Left forelimb (tissue), 1 donor: ENCODE measurements at places on chromosomes 6 and 20.

GRCh38 chr6:67031451-67031850, 1324.4 kb upstream of the EYS start:
- DNase-seq = no peak

DNA sequence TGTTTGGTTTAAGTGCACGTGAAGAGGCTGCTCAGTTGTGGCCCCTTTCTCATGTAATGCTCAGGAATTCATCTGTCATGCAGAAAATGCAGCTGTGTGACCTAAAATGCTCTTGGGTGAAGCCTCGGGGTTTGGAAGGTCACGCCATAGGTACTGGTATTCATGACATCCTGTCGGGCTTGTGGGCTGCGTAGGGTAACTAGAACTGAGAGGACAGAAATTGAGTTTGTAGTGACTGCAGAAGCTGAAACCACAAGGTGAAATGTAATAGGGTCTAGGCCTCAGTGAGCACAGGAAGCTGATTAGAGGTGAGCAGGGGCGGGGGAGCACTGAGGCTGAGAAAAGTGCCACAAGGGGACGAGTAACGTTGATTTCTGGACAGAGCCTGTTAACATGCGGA, 128.8 kb downstream of the SOBP start:
- DNase-seq = no peak

DNA sequence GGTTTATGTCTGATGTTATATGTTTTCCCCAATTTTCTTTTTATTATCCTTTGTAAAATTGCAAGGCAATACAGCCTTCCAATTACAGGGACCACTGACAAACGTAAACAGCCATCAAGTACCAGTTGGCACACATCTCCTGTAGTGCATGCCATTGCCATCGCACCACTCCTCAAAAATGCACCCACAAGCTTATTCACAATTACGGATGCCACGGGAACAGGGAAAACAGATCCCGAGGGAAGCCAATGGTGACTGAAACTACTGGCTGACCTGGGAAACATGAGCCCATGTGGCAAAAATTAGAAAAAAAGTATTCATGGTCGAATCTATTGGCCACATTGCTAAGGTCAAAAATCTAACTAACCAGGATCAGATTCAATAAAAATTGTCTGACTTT, 395.2 kb downstream of the PAX1 start:
- DNase-seq = no peak

DNA sequence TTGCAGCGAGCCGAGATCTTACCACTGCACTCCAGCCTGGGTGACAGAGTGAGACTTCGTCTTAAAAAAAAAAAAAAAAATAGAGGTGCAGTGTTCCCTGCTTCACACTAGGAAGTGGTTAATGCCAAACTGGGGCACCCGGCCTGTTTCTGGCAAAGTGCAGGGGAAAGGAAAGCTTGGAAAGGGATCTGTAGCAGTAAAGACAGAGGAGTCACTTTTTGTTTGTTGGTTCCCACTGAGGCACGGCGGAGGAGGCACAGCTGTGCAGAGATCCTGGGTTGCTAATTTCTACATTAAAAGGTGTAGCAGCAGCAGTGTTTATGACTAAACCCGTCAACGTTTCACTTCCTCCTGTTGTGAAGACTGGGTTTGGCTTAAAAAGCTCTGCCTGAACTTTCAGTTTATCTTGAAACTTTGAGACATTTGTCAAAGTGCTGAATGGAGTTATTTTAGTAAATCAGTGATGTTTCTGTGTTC, 125.6 kb downstream of the CARMIL1 start:
- no peak for DNase-seq

GRCh38 chr6:164010441-164011103, 596.1 kb downstream of the QKI start:
- no peak for DNase-seq

GRCh38 chr6:170095273-170095981, 195.5 kb downstream of the DLL1 start:
- peak; percentile 52 for DNase-seq

DNA sequence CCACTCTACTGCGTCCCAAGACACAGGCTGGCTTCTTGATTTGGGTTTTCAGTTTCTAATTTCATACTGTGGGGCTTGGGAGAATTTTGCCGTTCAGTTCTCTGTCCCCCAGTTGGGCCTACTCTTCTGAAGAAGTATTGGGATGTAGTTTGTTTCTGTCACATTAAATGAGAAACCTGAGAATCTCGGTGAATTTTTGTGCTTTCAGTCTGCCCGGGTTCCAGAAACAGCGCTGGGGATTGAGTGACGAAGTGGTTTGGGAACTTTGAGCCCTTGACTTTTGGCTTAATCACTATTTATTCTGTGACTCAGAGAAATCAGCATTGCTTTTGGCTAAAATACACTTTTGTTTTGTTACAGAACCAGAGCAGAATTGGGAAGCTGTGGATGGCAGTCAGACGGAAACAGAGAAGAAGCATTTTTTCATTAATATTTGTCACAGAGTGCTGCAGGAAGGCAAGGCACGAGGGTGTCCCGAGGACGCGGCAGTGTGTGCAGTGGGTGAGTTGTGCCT, 74.0 kb downstream of the IGF2R start:
- no peak for DNase-seq

DNA sequence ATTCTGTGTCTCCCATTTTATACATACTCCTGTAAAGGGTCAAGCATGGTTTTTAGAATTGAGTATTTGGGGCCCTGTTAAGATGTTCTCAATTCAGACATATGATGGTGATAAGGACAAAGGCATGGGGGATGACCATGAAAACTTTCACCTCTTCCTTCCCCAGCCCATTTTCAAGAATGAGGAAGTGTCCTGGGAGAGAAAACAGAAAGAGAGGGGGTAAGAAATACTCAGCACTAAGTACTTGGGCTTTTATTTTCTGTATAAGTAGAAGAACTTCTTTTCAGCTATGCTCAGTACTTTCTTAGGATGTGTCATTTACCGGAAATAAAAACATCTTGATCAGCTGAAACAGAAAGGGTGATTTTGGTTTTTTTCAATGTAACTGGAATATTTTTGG, 10.9 kb upstream of the MBOAT1 start:
- DNase-seq = no peak

DNA sequence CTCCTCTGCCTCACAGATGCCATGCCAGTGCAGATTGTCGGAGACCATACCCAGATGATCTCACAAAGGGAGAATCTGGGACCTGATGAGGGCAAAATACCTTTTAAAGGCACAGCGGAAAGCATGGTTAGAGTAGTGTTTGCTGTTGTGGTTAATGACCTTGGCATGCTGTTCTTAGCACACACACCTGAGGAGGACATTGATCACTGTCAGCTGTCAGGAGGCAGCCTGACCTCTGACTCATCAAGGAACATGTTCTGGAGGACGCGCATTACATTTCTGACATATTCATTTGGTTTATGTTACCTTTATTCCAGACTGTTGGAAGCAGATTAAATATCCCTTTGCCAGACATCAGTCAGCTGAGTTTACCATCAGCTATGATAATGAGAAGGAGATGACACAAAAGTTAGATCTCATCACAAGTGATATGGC, 57.1 kb downstream of the GOPC start:
- DNase-seq = no peak

DNA sequence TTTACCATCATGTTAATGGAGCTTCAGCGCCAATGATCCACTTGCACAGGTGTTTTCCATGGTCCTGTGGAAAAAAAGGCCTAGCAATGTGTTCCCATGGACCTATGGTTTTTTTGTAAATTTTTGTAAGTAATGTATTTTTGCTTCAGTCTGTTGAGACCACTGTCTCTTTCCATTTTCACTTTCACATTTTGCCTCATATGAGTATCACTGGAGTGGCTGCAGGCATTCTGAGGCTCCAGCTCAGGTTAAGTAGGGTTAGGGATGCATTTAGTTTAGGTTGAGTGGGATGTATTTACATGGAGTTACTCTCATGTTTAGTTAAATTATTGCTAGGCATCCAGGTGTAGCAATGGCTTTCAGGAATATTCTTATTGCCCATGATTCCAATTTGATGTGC, 19.2 kb upstream of the LMBRD1 start:
- no peak for DNase-seq

GRCh38 chr20:38402816-38403215, 32.3 kb downstream of the SNHG17 start:
- no peak for DNase-seq

DNA sequence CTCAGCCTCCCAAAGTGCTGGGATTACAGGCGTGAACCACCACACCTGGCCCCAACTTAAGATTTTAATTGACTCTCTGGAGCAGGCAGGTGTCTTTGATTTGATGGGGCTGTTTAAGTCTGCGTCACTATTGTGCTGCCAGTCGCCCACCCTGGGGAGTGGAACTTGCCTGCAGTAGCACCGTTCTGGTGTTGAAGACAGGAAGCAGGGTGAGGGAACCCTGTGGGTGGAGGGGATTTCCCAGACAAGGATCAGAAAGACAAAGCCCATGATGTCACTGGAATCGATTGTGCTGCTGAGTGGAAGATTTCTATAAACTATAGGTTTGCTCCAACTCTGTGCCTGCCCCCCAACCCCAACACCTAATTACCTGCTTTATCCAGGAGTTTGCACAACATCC, 11.0 kb downstream of the ALDH8A1 start:
- DNase-seq = no peak

DNA sequence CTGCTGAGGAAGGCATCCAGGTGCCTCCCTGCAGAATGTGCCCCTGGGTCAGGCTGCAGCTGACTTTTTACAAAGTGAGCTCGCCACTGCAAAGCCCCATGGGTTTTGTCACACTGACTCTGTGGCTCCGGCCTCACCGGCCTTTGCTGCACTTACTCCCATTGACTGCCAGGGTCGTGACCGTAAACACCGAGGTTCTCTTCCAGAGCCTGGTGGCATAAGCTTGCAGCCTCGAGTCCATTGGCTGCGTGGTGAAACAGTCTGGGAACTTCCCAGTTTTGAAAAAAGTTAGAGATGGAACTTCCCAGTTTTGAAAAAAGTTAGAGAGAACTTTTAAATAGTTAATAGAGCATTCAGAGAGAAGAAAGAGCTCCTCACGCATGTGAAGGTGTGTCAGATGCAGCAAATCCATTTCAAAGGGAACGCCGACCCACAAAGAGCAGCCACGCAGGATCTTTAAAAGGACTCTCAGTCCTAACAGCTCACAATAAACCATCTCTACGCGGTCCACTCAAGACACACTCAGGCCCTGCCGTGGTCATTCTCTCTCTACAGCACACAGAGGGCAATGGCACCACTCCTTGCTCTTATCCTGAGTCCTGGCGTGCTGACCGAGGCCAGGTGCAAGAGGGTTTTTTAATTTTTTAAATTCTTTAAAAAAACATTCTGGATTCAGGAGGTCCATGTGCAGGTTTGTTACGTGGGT, 12.8 kb downstream of the RAMACL start:
- no peak for DNase-seq

GRCh38 chr20:50049442-50050026, 63.4 kb downstream of the UBE2V1 start:
- no peak for DNase-seq

DNA sequence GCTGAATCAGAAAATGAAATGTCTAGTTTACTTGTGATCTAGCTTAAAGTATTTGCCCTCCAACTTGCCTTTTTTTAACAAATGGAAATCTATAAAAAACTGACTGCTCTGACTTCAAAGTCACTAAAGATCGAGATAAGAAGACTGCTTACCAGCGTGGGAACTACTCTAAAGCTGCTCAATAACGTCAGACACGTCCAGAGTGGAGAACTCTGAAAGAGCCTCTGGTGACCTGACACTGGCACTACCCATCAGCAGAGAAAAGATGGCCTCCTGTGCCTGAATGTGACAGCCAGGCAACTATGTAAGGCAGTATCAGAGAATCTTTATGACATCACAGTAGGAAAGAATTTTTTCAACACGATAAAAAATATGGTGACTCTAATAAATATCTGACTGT, 202.1 kb upstream of the SHLD1 start:
- no peak for DNase-seq

DNA sequence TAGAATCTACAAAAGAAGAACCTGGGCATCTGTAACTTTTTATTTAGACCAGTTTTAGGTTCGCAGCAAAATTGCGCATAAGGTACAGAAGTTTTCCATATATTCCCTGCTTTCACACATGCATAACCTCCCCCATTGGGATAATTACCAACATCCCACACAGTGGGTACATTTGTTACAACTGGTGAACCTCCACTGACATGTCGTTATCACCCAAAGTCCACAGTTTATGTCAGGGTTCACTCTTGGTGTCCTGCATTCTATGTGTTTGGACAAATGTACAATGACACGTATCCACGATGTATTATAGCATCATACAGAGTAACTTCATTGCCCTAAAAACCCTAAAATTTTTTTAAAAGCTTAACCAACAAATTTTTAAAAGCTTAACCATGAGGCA, 109.7 kb downstream of the SMLR1 start:
- DNase-seq = no peak

GRCh38 chr6:28215425-28215824, 9.7 kb upstream of the ZSCAN9 start:
- DNase-seq = no peak

- DNase-seq = no peak
Observed at GRCh38 chr6:14035874-14036273, 81.7 kb upstream of the CD83 start.

DNA sequence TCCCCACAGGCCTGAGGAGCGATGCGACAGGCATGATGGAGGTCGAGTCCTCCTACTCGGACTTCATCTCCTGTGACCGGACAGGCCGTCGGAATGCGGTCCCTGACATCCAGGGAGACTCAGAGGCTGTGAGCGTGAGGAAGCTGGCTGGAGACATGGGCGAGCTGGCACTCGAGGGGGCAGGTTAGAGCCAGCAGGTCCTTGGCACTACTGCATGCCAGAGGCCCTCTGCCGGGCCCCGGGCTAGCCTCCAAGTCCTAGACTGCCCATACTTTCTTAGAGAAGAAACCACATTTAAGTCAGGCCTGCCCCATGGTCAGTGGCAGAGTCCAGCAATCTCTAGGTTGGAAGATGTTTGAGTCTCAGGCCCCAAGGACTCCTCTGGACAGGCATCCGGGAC, 32.1 kb downstream of the PKIG start:
- no peak for DNase-seq

GRCh38 chr6:74065705-74066104, 369.7 kb downstream of the CD109 start:
- DNase-seq = no peak

- DNase-seq = no peak
Observed at GRCh38 chr6:144619966-144620365, 334.8 kb downstream of the UTRN start.

GRCh38 chr6:48919555-48919954, 543.5 kb downstream of the MMUT start:
- no peak for DNase-seq

- DNase-seq = no peak
Observed at GRCh38 chr6:98929498-98930060, 18.2 kb downstream of the FBXL4 start.

DNA sequence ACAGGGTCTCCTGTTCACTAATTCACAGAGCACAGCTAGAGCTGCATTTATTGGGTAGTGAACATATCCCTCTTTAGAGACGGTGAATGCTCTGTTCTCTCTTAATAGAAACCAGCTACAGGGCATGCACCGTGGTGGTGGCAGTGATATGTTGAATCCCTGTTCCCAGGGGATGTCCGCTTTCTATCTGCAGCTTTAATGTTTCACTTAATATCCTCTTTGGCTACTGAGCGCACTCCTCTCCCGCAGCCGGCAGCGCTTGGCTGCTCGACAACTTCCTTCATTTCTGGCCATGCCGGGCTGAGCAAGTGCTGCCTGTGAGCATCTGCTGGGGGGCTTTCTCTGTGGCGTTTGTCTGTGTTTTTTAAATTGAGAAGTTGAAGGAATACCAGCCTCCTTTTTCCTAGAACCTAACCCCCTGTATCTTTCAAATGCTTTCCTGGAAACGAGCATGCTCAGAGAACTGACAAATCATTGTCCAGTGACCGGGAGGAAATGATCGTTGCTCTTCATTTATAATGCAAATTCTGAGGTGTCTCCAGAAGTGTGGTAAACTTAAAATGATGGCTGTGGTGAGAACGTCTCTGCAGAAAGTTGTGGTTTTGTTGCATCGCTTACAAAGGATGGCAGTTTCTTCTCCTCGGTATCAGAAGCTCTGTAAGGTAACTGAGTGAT, 297.9 kb downstream of the UTRN start:
- DNase-seq = peak; percentile 73
